ENCODE measurements at places on chromosomes 2 and 18.
A peak's percentile ranks its signal among the peaks of the same experiment; 100 is the strongest.

DNA sequence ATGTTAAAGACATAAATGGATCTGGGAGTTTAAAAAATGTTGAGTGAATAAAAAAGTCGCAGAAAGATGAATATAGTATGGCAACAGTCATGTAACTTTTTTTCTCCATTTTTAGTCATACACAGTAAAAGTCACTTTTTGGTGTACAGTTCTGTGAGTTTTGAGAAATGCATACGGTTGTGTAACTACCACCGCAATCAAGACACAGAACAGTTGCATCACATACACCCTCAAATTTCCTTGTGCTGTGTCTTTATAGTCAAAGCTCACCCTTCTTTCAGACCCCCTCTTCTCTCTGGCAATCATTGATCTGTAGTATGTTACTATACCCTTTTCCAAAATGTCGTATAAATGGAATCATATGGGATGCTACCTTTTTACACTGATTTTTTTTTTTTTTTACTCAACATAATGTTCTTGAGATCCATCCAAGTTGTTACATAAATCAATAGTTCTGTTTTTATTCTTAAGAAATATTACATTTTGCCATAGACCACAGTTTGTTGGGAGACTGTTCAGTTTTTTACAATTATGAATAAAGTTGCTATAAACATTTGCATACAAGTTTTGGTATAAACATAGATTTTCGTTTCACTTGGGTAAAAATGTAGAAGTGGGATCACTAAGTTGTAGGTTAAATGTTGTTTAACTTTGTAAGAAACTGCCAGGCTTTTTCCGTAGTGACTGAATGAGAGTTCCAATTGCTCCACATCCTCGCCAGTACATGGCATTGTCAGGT, 35.4 kb upstream of the AGFG1 start:
- no peak for DNase-seq

GRCh38 chr2:209473930-209474419, 50.1 kb downstream of the MAP2 start:
- no peak for DNase-seq

DNA sequence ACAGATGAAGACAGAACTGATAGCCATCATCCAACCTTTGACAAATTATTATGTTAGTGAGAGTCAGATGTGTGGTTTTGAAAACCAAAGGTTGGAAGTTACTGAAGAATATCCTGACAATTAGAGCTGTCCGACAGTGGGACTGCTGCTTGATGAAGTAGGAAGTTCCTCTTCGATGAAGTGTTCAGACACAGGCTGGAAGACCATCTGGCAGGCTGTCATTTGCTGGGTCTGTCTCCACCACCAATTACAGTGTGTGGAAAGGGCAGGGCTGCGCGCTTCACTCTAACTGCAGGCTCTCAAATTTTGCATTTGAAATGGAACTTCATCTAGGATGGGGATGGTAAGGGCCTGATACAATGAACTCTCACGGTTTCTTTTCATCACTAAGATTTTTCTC, 313.8 kb downstream of the PIK3C3 start:
- peak; percentile 91 for DNase-seq

DNA sequence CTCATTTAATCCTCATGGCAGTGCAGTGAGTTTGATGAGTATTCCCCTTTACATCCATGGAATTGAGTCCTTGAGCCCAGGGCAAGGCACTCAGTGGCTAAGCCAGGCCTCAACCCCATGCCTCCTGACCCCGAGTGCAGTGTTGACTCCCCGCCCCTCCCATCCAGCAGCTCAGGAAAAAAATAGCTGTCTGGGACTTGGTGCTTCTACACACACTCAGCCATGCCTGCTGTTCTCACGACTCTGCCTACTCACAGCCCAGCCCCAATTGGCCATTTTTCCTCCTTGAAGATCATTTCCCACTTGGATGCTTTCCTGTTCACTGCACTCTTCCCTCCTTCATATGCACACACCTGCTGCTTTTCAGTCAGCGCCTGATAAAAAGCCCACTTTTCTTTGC, 8.8 kb downstream of the FOSL2 start:
- DNase-seq = no peak

DNA sequence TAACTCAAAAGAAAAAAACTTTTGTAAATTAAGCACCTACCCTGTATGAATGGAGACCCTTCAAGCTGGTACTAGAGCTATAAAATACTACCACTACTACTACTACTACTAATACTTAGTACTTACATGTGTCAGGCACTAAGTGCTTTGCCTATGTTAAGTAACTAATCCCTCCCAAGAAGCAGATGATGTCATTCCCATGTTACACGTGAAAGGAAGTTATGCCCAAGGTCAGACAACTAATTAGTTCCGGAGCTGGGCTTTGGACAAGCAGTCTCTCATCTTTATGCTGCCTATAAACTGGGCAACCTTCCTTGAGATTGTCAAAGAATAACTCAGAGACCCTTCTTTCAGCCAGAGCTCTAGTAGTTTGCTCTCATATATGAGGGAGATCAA, 13.9 kb upstream of the ATP6V1B1 start:
- DNase-seq = peak; percentile 36

- no peak for DNase-seq
These were observed 8.2 kb upstream of the GBX2 start for GRCh38 chr2:236176417-236176816.

DNA sequence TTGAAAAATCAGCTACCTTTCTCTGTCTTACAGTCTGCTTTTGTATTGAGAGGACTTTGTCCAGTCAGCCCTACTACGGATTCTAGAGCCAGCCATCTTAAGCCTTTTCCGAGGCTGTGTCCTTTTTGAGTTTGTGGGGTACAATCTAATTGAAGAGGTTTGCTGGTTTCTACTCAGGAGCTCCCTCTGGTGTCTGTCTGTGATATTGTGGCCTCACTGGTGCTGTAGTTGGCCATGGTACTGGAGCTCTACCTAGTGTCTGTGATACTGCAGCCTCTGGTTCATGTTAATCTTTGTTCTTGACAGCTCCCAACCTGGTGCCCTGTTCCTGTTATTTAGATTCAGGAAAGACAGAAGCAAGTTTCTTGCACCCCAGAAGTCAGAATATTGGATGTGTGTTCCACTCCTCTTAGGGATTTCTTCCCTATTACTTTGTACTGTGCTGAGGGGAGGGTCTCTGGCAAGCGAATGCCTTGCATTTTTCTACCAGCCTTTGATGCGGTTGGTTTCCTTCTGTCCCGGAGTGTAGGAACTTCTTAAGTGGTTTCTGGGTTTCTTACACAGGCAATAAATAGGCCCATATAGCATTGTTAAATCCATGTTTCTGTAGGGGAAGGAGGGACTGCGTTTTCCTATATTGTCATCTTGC, 78.5 kb downstream of the ACSL3 start:
- peak; percentile 59 for DNase-seq

GRCh38 chr2:201271917-201272316, 11.6 kb downstream of the CASP8 start:
- DNase-seq = no peak

- no peak for DNase-seq
These were observed 180.8 kb upstream of the RAB6C start for GRCh38 chr2:129798626-129799025.

- no peak for DNase-seq
These were observed 33.9 kb downstream of the RAB31 start for GRCh38 chr18:9741793-9742523.

GRCh38 chr2:225274751-225275150, 124.8 kb upstream of the NYAP2 start:
- no peak for DNase-seq

DNA sequence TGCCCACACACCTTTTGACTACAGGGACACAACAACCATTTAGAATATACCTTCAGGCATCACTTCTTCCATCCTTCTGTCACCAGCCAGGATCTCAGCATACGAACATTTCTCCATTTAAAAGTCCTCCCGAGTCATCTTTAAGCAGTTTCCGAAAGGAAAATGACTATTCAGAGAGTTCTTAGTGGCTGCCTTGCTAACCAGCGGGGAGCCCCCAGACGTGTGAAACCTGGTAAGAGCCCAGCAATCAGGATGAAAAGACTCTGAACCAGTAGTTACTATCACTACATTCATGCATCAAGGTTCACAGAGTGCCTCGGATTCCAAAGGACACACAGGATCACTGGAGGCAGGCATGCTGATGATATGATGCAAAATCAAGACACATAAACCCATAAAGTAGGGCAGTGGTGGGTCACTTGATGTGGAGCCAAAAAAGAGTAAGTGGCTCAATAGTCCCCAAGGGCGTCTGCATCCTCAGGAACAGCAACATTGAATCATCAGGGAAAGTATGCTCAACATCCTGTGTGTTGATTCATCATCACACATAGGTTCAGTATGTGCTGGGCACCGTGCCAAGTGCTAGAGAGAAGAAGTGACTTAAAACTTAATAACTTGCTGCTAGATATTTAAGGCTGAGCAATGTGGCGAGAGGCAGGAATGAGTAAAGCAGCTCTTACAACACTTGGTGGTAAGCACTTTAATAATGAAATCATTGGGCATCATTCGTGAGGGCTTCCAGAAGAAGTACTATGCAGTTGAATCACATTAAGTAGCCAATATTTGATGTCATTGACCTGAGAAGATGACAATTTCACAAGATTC, 4.4 kb downstream of the CCL20 start:
- DNase-seq = peak; percentile 3

- no peak for DNase-seq
These were observed 67.0 kb downstream of the MAP4K3 start for GRCh38 chr2:39370101-39370500.

DNA sequence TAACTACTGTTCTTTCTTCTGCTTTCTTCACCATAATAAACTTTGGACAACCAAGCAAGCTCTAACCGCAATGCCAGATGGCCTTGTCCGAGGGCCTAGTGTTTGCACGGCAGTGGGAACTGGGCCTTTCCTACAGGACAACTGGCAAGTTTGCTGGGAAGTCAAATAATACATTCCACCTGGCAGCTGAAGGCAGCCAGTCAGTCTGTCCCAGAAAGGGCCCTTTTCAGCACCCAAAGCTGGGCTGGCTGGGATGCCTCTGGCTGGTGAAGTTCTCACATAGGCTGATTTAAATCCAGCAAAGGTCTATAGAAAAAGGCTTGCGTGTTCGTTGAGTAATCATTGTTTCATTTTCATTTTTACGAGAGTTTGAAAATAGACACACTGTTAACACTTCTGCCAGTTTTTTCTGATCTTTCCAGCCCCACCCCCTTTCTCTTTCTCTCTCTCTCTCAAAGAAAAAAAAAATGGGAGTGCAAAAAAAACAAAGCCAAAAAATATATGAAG, 110.0 kb upstream of the EPAS1 start:
- DNase-seq = no peak

GRCh38 chr2:114545052-114545451, 102.6 kb downstream of the DPP10 start:
- DNase-seq = no peak

DNA sequence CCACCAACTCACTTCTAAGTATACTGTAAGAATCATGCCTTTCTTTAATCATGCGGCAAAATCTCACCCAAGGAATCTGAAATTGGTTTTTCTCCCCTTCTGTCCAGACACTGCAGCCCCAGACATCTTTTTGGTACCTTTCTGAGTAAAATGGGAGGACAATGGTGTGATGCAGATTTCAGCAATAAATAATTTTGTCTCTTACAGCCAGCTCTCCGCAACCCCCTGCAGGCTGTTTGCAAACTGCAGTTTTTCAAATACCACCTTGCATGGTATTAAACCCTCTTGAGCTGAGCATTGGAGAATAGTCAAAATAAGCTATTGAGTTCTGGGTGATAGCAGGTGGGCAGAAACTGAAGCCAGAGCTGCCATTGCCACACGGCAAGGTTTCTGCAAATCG, 32.2 kb downstream of the GPR39 start:
- DNase-seq = peak; percentile 44

GRCh38 chr18:63087421-63088230, 231.9 kb downstream of the BCL2 start:
- no peak for DNase-seq

- peak; percentile 35 for DNase-seq
These were observed 861 bp upstream of the SEMA4C start for GRCh38 chr2:96870626-96871255.

GRCh38 chr2:18336975-18337374, 223.5 kb downstream of the RDH14 start:
- DNase-seq = no peak

- no peak for DNase-seq
These were observed 12.6 kb downstream of the TMEM198 start for GRCh38 chr2:219556413-219556812.

DNA sequence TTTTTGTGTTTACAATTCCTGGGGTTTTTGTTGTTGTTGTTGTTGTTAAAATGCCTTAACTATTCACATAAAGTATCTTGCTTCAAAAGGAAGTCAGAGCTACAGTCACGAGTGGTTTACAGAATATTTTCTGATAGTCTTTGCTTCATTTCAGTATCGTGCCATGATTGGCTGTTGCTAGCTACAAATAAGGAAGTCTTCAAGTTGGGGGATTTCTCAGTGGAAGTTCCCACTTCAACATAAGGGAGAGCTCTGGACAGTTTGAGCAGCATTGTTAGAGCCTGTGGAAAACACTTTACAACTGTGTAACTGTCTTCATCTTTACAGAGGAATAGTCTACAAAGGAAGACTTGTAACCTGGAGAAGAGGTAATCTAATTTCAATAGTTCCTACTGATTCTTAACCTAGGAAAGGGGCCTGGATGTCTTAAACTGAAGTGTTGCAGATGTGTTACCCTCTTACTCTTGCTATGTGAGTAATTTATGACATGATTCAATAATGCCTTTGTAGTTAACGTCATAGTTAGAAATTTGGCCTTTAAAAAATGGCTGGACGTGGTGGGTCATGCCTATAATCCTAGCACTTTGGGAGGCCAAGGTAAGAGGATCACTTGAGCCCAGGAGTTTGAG, 23.4 kb upstream of the TANK start:
- DNase-seq = no peak

DNA sequence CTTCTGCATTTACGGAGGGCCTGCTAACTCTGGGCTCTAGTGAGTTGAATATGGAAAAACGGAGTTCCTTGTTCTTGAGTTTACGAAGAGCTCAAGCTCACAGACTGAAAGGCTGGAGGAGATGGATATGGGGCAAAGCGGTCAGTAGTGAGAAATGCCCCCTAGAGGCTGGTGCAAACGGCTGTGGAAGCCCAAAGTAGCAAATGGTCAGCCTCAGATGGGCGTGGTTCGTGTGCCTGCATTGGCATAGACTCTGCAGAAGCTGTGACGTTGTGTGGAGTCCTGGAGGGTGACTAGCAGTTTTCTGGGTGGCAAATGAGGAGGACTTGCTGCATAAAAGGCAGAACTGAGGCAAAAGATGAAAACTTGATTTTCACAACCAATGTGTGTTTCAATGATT, 93.6 kb upstream of the TWIST2 start:
- DNase-seq = no peak

DNA sequence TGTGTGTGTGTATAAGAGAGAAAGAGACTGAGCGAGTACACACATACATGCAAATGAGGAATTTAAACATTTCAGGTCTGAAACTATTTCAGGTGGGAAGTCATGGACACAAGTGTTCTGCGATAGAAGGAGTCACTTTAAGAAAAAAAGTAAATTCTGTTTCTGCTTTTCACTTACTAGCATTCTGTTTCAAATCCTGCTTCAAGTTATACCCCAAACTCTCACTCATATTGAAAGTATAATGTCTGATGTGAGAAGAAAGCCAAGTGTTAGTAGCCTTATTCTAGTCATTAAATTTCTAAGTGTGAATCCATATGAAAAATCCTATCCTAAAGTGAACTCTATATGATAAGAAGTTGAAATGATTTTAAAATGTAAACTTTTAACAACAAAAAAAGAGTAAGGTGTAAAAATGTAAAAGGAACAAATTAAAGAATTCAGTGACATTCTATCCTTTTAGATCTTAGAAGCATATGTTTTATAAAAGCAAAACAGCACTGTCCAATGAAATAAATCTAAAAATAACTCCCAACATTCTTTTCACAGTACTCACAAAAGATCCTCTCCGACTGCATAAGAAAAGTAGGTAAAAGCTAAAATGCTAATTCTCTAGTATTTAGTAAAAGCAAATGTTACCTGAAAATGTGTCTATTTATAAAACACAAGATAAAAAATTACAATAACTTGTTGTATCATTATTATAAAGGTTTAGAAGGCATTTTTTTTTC, 570.6 kb downstream of the ZEB2 start:
- no peak for DNase-seq
